ENCODE measurements at places on chromosomes 4 and X.

GRCh38 chr4:146040623-146041022 lies 102.0 kb upstream of the ZNF827 start:
- no peak for DNase-seq

GRCh38 chrX:19883878-19884277 lies 3.5 kb downstream of the SH3KBP1 start:
- DNase-seq, result no peak

GRCh38 chr4:105683038-105683437 lies 25.5 kb downstream of the INTS12 start:
- DNase-seq, result peak; percentile 61

GRCh38 chrX:20913760-20914159 lies 460.5 kb upstream of the CNKSR2 start:
- no peak for DNase-seq

- DNase-seq, result no peak
These were observed 25.5 kb downstream of the PRMT9 start for GRCh38 chr4:147658501-147658900.

GRCh38 chr4:180698550-180699195 lies 1544.5 kb upstream of the TENM3 start:
- no peak for DNase-seq

DNA sequence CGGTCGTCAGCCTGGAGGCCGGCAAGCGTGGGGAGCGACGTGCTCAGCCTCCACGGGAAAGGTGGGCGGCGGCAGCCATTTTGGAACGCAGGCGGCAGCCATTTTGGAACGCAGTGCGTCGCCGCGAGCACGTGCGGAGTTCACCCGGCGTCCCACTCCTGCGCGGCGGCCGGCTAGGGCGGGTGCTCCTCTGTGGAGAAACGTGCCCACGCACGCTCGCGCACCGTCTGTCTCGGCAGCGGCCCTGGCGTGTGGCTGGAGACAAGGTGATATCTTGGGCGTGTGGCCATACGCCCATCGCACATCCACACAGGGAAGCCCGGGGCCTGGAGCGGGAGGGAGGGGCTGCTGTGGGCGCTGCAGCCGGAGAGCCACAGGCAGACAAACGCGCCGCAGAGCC lies 21.1 kb downstream of the CPLX1 start:
- DNase-seq, result no peak

- DNase-seq, result no peak
These were observed 22.8 kb downstream of the TBC1D14 start for GRCh38 chr4:6932475-6932874.

GRCh38 chrX:2483398-2484060 lies 17.2 kb downstream of the DHRSX start:
- DNase-seq, result no peak

DNA sequence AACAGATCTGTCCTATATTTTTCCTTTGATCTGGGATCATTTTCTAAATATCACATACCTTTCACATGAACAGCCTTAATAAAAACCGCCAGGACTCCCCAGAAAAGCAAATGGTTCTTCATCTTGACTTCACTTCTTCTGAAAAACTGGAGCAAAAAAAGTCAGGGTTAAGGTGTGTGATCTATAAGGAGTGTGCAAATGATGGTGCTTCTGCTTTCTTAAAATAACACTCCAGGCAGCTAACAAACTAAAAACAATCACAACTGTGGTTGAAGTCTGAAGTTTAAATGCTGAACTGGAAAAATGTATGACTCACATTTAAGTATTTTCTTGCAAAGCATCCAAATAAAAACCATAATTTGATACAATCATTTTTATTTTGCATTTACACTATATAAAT lies at the start of gene JCHAIN:
Gene JCHAIN (minus strand): TSS at position 140 of the 400 bp plus-strand sequence. CDS start 18 bp downstream, at position 122.
- no peak for DNase-seq

- no peak for DNase-seq
These were observed 139.1 kb downstream of the ARX start for GRCh38 chrX:24876530-24877287.

- DNase-seq, result peak; percentile 26
These were observed 598.7 kb upstream of the TECRL start for GRCh38 chr4:65007841-65008439.

DNA sequence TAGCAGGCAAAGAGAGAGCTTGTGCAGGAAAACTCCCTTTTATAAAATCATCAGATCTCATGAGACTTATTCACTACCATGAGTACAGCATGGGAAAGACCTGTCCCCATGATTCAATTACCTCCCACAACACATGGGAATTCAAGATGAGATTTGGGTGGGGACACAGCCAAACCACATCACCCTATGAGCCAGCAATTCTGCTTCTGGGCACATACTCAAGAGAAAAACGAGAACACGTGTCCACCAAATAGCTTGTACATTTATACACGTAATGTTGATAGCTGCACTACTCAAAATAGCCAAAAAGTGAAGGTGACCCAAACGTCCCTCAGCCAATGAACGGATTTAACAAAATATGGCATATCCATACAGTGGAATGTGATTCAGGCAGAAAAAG lies 94.5 kb upstream of the DHRSX start:
- DNase-seq, result no peak

DNA sequence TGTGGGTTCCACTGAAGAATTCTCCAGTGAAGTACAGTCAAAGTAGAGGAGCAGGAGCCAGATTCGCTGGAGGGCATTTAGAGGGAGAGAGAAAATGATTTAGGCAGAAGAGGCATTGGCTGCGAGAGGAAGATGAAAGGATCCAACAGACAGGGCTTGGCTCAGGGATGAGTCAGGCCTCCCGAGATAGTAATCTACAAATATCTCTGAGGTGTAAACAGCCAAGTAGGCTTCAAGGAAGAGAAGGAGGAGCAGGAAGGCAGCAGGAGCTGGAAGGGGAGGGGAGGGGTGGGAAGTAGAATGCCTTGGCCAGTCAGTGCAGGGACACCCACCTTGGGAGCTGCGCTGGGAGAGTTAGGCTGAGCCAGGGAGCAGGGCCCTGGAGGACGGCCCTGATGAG lies 55.5 kb downstream of the PJA1 start:
- DNase-seq, result no peak

- no peak for DNase-seq
These were observed 942.9 kb upstream of the PABPC4L start for GRCh38 chr4:135144498-135144897.

DNA sequence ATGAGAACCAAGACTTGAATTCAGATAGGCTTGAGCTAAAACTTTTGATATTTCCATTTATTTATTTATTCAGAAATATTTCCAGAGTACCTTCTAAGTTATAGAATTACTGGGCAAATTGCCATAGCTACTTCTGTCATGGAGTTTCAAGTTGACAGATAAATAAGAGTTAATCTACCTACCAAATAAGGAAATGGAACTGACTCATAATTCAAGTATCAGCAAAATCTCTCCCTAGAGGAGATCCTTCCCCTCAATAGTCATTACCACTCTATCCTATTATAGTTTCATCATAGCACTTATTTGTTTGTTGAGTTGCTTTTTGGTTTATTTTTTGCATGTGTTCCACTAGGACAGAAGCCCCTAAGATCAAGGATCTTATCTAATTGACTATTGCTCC lies 48.8 kb upstream of the CCSER1 start:
- DNase-seq, result no peak

GRCh38 chr4:77052352-77052751 lies 23.4 kb downstream of the CCNI start:
- DNase-seq, result no peak

- no peak for DNase-seq
These were observed 351.2 kb downstream of the ARHGAP24 start for GRCh38 chr4:85826060-85826678.

Data from NCI-H2029 (cell line).